ENCODE measurements at places on chromosomes 5 and 9. TPM values are rescaled to one million over a fixed set of nuclear protein-coding genes. Genes with fewer than 3 reads are reported as not detected.

Gene SRD5A1
- 32.1 TPM for total RNA-seq

Gene RXRA
- 22.9 TPM for total RNA-seq

Gene SPATA9
- total RNA-seq, result not detected

Gene UTP15
- total RNA-seq, result 19.7 TPM

Gene STK32A
- 0.50 TPM for total RNA-seq

Gene PCDHA1
- total RNA-seq, result 0.10 TPM

Gene TAF11L10
- total RNA-seq, result not detected

Gene HSPB3
- total RNA-seq, result 0.10 TPM

Gene RNF180
- total RNA-seq, result 0.45 TPM

Gene TAS2R1
- total RNA-seq, result not detected

Gene PCDHGB4
- total RNA-seq, result 0.70 TPM

Gene SLC34A1
- not detected for total RNA-seq

Gene NANS
- total RNA-seq, result 59.8 TPM

Gene HMCN2
- total RNA-seq, result 0.06 TPM

Gene FIBCD1
- total RNA-seq, result 6.5 TPM

Gene GABRA1
- total RNA-seq, result not detected

Gene MORN5
- not detected for total RNA-seq

Gene CCDC192
- total RNA-seq, result not detected

Gene FOXD4L5
- not detected for total RNA-seq

Gene RNF183
- total RNA-seq, result not detected

Gene MEGF9
- 19.9 TPM for total RNA-seq

Gene PCDHGB2
- 0.08 TPM for total RNA-seq

Gene SLC46A2
- not detected for total RNA-seq

Gene SLC6A3
- total RNA-seq, result 0.09 TPM

Gene HMMR
- total RNA-seq, result 28.2 TPM

Gene DBH
- total RNA-seq, result not detected

Gene VLDLR
- total RNA-seq, result 21.6 TPM

Gene CDH9
- total RNA-seq, result not detected

Gene SLC4A9
- total RNA-seq, result not detected

Gene RASGEF1C
- total RNA-seq, result not detected

Gene TMC1
- total RNA-seq, result not detected

Gene IFNK
- not detected for total RNA-seq

Gene RETREG1
- 3.8 TPM for total RNA-seq

Gene FAXDC2
- 0.25 TPM for total RNA-seq

Gene LRRC19
- total RNA-seq, result not detected

Gene PRDM9
- not detected for total RNA-seq

Gene TAF1L
- total RNA-seq, result not detected

Gene NR2F1
- 3.8 TPM for total RNA-seq

Gene CYSRT1
- total RNA-seq, result 2.7 TPM

Gene TMEM203
- 46.9 TPM for total RNA-seq

Gene C5orf46
- total RNA-seq, result not detected

Gene KCTD16
- 0.05 TPM for total RNA-seq

Gene TPD52L3
- not detected for total RNA-seq

Gene PCDHGA12
- not detected for total RNA-seq

Gene PKD2L2
- not detected for total RNA-seq

Gene ITGA2
- total RNA-seq, result 21.7 TPM

Gene MARCOL
- not detected for total RNA-seq

Gene PCDHA13
- total RNA-seq, result not detected

Gene SIT1
- not detected for total RNA-seq

Gene CCNB1
- total RNA-seq, result 283 TPM

Gene ACTBL2
- 0.03 TPM for total RNA-seq

Measured in A549 treated with CORT108297 at 1 μM for 4 hours (cell line).